ENCODE measurements at places on chromosomes 1 and 21. TPM values are rescaled to one million over a fixed set of nuclear protein-coding genes. Genes with fewer than 3 reads are reported as not detected.

- H3K27ac ChIP-seq = peak overlapping the region; percentile 73
- H3K4me3 ChIP-seq = peak overlapping the region; percentile 9
- no peaks in the 10 kb centered on the region for H3K36me3 ChIP-seq
- no peaks in the 10 kb centered on the region for H3K27me3 ChIP-seq
- H3K4me1 ChIP-seq = no peaks in the 10 kb centered on the region
- peak; percentile 64 for DNase-seq
These were observed 197.6 kb upstream of the DMRTA2 start for GRCh38 chr1:50620680-50621329.

The OR2L3 gene
- total RNA-seq = not detected

DNA sequence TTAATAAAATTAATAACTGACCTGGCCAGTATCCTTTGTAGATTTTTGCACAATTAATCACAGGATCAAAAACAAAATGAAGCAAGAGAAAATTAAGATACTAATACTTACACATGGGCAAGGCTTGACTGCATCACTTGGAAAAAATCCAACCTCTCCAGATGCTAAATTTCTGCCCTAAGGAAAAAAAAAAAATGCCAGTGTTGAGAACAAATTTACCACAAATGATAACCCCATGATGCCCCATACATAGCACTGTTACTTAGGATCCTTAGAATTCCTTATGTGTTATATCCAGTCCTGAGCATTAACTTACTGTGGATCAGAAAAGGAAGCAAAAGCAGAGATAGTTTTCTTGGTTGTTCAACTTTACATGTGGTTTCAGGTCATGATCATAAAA, 347.5 kb downstream of the VAV3 start:
- H3K27me3 ChIP-seq = no peaks in the 10 kb centered on the region
- H3K4me3 ChIP-seq = no peak overlapping the region
- H3K27ac ChIP-seq = no peak overlapping the region
- no peaks in the 10 kb centered on the region for H3K4me1 ChIP-seq
- no peak for DNase-seq

- H3K36me3 ChIP-seq = no peaks in the 10 kb centered on the region
- peaks cover 11% of the 10 kb centered on the region for H3K4me1 ChIP-seq
- no peak overlapping the region for H3K4me3 ChIP-seq
- peaks cover 9% of the 10 kb centered on the region for H3K27me3 ChIP-seq
- DNase-seq = no peak
These were observed 1.8 kb upstream of the PGBD5 start for GRCh38 chr1:230427981-230428380.

- no peak for DNase-seq
- peaks cover 6% of the 10 kb centered on the region for H3K36me3 ChIP-seq
- no peaks in the 10 kb centered on the region for H3K4me1 ChIP-seq
- H3K27ac ChIP-seq = no peak overlapping the region
- no peaks in the 10 kb centered on the region for H3K27me3 ChIP-seq
These were observed 27.3 kb downstream of the F3 start for GRCh38 chr1:94514095-94514727.

DNA sequence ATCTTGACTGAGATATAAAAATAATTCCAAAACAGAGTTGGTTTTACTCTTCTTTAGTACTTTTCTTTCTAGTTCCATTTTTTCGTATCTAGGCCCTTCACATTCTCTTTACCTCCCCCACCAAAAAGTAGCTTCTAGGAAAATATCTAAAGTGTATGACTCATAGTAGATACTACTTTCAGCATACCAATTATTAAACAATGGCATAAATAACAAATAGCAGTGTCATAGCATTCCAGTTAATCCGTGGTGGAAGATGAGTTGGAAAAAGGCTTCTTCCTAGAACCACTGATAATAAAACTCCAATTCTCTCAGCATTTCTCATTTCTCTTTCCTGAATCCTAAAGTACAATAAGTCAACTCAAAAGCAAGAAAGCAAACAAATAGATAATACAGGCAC, 859.0 kb upstream of the B3GALT2 start:
- H3K4me3 ChIP-seq = no peak overlapping the region
- H3K27me3 ChIP-seq = no peaks in the 10 kb centered on the region
- no peaks in the 10 kb centered on the region for H3K4me1 ChIP-seq
- no peaks in the 10 kb centered on the region for H3K36me3 ChIP-seq
- no peak for DNase-seq
- H3K27ac ChIP-seq = no peak overlapping the region

The PRKCZ gene
- total RNA-seq = 11.4 TPM

The LRRC47 gene
- 80.8 TPM for total RNA-seq

- peak; percentile 1 for DNase-seq
- no peak overlapping the region for H3K27ac ChIP-seq
- no peaks in the 10 kb centered on the region for H3K27me3 ChIP-seq
- no peak overlapping the region for H3K4me3 ChIP-seq
- H3K36me3 ChIP-seq = no peaks in the 10 kb centered on the region
These were observed 148.1 kb upstream of the KCTD3 start for GRCh38 chr1:215418876-215419447.

DNA sequence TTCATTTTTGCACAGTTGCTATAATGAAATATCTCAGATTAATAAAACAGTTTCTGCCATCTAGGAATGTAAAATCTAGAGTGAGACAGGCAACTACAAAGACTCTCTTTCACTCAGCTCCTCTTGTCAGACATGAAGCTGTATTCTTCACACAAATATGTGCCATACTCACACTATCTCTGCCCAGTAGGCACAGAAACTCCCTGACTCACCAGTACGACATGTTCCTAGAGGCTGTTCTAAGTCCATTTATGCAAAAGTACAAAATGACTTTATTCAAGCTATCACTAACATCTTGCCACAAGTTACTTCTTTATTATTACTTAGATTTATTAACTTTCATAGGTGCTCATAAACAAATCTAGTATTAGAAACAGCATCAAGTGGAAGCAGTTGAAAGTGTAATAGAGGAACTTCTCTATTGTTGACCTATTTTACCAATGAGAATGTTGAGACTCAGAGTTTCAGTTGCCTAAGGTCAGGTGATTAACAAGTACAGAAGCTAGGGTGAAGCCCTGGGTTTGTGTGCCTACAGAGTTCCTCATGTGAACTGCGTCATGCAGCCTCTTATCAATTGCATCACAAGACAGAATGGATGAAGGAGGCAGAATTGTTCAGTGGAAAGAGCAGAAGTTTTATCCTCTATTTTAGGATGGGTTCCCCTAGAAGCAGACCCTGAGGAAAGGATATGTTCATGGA, 98.9 kb downstream of the RGS2 start:
- H3K4me3 ChIP-seq = no peak overlapping the region
- no peaks in the 10 kb centered on the region for H3K27me3 ChIP-seq
- H3K4me1 ChIP-seq = no peaks in the 10 kb centered on the region

- H3K27me3 ChIP-seq = no peaks in the 10 kb centered on the region
- H3K36me3 ChIP-seq = no peaks in the 10 kb centered on the region
- no peak overlapping the region for H3K27ac ChIP-seq
- no peak overlapping the region for H3K4me3 ChIP-seq
- no peaks in the 10 kb centered on the region for H3K4me1 ChIP-seq
- no peak for DNase-seq
These were observed 6.1 kb upstream of the PTBP2 start for GRCh38 chr1:96715482-96715881.

GRCh38 chr1:243525085-243525487, 269.2 kb downstream of the SDCCAG8 start:
- no peak for DNase-seq
- no peaks in the 10 kb centered on the region for H3K4me1 ChIP-seq
- H3K27me3 ChIP-seq = no peaks in the 10 kb centered on the region
- no peak overlapping the region for H3K4me3 ChIP-seq
- H3K36me3 ChIP-seq = no peaks in the 10 kb centered on the region

The ADGRB2 gene
- total RNA-seq = 4.9 TPM

DNA sequence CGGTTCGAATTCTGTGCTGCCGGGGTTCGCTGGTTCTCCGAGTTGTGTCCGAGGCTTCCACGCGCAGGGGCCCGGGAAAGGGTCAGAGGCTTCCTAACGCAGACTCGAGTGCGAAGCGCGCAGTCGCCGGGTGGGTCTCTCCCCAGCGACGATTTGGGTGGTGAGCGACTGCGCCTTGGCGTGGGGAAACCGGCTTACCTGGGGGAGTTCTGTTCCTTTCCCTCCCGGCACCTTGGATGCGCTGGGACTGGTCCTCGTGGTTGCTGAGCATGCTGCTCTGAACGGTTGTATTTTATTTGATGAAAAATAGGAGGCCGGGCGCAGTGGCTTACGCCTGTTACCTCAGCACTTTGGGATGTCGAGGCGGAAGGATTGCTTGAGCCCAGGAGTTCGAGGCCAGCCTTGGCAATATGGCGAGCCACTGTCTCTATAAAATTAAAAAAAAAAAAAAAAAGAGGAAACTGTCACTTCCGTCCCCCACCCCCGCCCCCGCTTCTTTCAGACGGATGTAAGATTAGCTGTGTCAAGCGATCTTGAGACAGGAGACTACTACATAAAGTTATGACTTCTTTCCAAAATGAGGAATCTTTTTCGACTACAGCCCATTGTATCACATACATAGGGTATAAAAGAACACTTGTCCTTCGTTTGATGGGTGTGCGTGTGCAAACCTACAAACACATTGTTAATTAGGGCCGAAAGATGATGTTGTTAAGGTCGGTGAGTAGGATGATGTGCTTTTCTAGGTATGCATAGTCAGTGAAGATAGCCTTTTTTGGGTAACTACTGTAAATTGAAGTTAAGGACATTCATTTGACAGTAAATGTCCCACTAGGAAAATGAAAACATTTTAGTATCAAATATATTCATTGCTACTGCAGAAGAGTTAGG, at the start of gene CCDC18:
Gene CCDC18 (plus strand): TSS at position 2 of the 891 bp plus-strand sequence. CDS start 2,638 bp downstream, outside the sequence.
- DNase-seq = no peak
- peak within 1 kb of the TSS; percentile 99 for H3K27ac ChIP-seq
- peaks cover 27% of the 10 kb centered on the region for H3K4me1 ChIP-seq
- no peaks in the 10 kb centered on the region for H3K27me3 ChIP-seq
- H3K4me3 ChIP-seq = peak within 1 kb of the TSS; percentile 60

The TTC22 gene
- total RNA-seq = 9.4 TPM

GRCh38 chr21:36053715-36054062, 6.6 kb downstream of the SETD4 start:
- DNase-seq = no peak
- no peak overlapping the region for H3K27ac ChIP-seq
- peaks cover 99% of the 10 kb centered on the region for H3K36me3 ChIP-seq
- no peaks in the 10 kb centered on the region for H3K27me3 ChIP-seq

The CCDC30 gene
- 2.2 TPM for total RNA-seq

DNA sequence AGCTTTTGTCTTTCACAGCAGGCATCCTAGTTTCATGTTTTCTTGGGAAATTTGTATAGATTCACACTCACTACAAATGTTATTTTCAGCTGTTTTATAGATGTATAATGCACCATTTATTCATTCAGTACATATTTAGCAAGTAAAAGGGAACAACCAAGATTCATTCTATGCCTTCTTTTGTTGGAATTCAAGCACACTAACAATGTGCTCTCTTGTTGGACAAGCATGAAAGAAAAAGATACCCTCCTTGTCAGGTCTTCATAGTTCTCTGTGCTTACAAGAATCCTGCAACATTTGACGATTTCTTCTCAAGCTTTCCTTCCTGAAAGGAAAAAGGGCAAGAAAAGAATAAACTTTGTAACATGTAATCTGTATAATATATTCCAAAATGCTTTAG, 456.0 kb downstream of the USP25 start:
- DNase-seq = no peak
- no peaks in the 10 kb centered on the region for H3K36me3 ChIP-seq
- H3K27ac ChIP-seq = no peak overlapping the region
- no peaks in the 10 kb centered on the region for H3K4me1 ChIP-seq
- H3K4me3 ChIP-seq = no peak overlapping the region

GRCh38 chr1:199167460-199167859, 528.6 kb downstream of the PTPRC start:
- H3K36me3 ChIP-seq = no peaks in the 10 kb centered on the region
- no peak overlapping the region for H3K4me3 ChIP-seq
- H3K4me1 ChIP-seq = no peaks in the 10 kb centered on the region
- no peak overlapping the region for H3K27ac ChIP-seq

GRCh38 chr1:20717452-20718342, at the start of gene KIF17:
TSS of gene KIF17 (minus strand) at chr1:20718007. CDS start at chr1:20717706, 301 bp downstream.
- H3K36me3 ChIP-seq = no peaks in the 10 kb centered on the region
- peaks cover 12% of the 10 kb centered on the region for H3K4me1 ChIP-seq
- no peak within 1 kb of the TSS for H3K27ac ChIP-seq
- H3K27me3 ChIP-seq = peaks cover 41% of the 10 kb centered on the region
- peak; percentile 87 for DNase-seq

GRCh38 chr21:24294171-24294570, 1313.1 kb downstream of the MRPL39 start:
- H3K4me1 ChIP-seq = no peaks in the 10 kb centered on the region
- DNase-seq = no peak
- no peaks in the 10 kb centered on the region for H3K27me3 ChIP-seq
- H3K27ac ChIP-seq = no peak overlapping the region
- no peak overlapping the region for H3K4me3 ChIP-seq

DNA sequence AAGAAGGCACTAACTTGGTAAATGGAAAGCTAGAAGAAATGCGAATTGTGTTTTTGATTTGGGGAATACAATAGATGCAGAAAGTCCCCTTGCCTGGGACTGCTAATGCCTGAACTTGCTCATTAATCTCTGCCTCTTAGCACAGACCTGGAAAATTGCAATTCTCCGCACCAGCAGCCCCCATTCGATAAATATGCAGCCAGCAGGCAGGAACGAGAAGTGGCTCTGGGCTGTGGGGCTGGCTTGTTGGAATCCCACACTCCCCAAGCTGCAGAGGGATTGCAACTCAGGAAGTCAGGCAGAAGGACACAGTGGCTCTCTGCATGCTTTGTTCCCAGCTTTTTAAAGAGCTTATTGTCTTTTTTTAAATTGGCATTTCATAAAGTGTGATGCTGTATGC, 51.3 kb downstream of the PCP4 start:
- H3K4me1 ChIP-seq = no peaks in the 10 kb centered on the region
- H3K36me3 ChIP-seq = no peaks in the 10 kb centered on the region
- peaks cover 4% of the 10 kb centered on the region for H3K27me3 ChIP-seq
- no peak overlapping the region for H3K27ac ChIP-seq
- H3K4me3 ChIP-seq = no peak overlapping the region

GRCh38 chr1:10472220-10473144, at the start of gene DFFA:
TSS of gene DFFA (minus strand) at chr1:10472529. CDS start at chr1:10472458, 71 bp downstream.
- DNase-seq = peak; percentile 93
- no peaks in the 10 kb centered on the region for H3K27me3 ChIP-seq
- peak within 1 kb of the TSS; percentile 74 for H3K4me3 ChIP-seq
- peaks cover 21% of the 10 kb centered on the region for H3K36me3 ChIP-seq

The ASCL5 gene
- not detected for total RNA-seq

GRCh38 chr1:31072304-31072746, 6.8 kb upstream of the PUM1 start:
- H3K36me3 ChIP-seq = no peaks in the 10 kb centered on the region
- no peak for DNase-seq
- no peak overlapping the region for H3K4me3 ChIP-seq
- H3K27me3 ChIP-seq = no peaks in the 10 kb centered on the region
- no peak overlapping the region for H3K27ac ChIP-seq

DNA sequence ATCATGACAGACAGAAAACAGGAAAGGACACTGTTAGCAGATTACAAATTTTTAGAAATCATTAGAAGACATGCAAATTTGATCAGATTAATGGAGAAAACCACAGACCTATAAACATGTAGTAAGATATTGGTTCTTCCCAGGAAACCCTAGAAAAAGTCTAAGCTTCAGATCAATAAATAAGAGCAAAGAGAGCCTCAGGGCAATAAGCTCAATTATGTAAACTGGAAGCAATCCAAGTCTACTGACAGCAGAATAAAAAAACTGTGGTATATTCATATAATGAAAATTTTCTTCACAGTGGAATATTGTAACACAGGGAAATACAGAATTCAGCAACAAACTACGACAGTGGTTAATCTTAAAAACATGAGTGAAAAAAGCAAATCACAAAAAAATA, 36.3 kb downstream of the NRDC start:
- no peak overlapping the region for H3K4me3 ChIP-seq
- H3K27me3 ChIP-seq = no peaks in the 10 kb centered on the region
- H3K36me3 ChIP-seq = no peaks in the 10 kb centered on the region
- no peaks in the 10 kb centered on the region for H3K4me1 ChIP-seq

Data from stomach (tissue), 19 donors.